ENCODE measurements at places on chromosomes 4 and X.

- no peak for DNase-seq
Measured at GRCh38 chr4:129532573-129532972, 436.6 kb downstream of the C4orf33 start.

DNA sequence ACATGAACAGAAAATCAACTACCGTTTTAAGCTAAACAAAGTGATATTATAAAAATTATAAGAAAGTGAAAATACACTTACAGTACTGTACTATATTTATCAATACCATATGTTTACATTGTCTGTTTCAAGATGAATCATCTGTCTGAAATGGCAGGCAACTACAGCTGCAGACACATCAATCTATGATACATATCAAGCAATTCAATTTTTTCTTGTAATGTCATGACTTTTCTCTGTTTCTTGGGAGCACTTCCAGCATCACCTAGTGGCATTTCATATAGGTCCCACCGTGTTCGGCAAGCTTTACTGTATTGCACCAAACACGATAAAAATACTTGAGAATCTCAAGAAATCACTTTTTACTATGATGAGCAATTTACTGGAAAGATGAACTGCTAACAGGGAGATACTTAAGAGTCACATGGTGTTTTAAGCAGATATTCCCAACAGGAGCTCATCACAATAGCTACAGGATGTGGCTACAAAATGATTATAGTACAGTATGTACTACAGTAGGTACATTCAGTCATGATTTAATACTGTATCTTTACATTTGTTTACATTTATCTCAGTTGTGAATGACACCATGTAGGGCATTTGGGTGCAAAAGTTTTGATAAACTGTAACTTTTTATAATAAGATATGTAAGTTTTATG lies 207.4 kb downstream of the ADAM29 start:
- no peak for DNase-seq

GRCh38 chr4:111985426-111985825 lies 159.8 kb upstream of the FAM241A start:
- no peak for DNase-seq

- no peak for DNase-seq
Measured at GRCh38 chrX:8738588-8739189, 6.8 kb upstream of the ANOS1 start.

DNA sequence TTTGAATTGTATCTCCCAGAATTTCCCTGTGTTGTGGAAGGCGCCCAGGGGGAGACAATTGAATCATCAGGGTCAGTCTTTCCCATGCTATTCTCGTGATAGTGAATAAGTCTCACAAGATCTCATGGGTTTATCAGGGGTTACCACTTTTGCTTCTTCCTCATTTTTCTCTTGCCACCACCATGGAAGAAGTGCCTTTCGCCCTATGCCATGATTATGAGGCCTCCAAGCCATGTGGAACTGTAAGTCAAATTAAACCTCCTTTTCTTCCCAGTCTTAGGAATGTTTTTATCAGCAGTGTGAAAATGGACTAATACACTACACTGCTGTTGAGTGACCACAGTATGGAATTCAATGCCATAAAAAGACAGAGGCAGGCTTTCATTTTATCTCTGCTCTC lies 12.2 kb downstream of the CENPC start:
- no peak for DNase-seq

- no peak for DNase-seq
Measured at GRCh38 chr4:8152090-8152864, 6.3 kb downstream of the ABLIM2 start.

DNA sequence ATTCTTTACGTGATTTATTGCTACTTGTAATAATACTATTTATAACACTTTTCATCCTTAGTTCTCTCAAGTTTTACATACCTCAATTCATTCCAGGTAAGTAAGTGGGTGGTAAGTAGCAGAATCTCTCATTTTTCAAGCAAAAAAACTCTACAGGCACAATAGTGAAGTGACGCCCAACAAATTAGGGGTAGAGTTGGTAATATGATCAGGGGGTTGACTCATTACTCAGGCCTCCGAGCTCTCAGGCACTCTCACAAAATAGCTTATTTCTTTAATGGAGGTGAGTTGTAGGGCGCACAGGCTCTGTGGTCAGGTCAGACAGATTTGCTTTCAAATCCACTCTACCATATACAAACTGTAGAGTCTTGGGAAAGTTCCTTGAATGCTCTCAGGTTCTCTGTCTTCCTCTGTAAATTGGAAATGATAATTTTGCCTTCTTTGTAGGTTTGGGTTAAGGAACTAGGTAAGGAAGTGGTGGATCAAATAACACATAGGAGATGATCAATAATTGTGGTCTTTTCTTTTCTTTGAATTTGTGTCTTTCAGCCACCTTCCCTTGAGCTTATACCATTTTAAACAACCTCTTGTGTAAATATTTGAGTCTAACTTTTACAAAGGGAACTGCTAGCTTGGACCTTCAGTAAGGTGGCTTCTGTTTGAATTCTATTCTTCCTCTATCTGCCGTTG lies 134.9 kb upstream of the LEF1 start:
- no peak for DNase-seq

GRCh38 chr4:19831644-19832285 lies 419.9 kb upstream of the SLIT2 start:
- no peak for DNase-seq

DNA sequence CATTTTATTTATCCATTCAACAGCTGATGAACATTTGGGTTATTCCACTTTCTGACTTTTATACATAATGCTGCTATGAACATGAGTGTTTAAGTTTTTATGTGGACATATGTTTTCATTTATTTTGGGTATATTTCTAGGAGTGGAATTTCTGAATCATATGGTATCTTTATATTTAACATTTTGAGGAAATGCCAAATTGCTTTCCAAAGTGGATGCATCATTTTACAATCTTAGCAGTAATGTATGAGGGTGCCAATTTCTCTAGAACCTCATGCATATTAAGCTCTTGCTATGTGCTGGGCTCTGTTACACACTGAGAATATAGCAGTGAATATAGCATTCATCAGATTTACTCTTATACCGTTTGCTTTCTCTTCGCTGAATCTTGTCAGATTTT lies 983.7 kb downstream of the STIM2 start:
- DNase-seq: no peak

GRCh38 chrX:72069350-72070160 lies 62.2 kb downstream of the RTL5 start:
- DNase-seq: no peak

GRCh38 chr4:20281453-20281852 lies 29.7 kb downstream of the SLIT2 start:
- no peak for DNase-seq

DNA sequence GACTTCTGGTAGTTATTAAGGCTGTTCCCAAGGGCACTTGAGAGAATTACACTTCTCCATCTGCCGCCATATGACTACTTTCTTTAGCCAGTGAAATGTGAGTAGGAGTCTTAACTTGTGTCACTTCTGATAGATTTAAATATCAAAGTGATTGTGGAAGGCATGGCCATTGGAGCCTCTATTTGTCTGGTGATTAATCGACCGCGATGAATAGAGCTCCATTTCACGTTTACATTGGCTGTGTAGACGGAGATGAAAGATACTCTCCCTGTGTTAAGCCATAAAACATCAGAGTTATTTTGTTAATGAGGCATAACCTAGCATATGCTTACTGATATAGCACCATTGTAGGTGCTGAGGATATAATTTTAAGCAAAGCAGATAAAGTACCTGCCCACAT lies 852.4 kb downstream of the CCSER1 start:
- no peak for DNase-seq

DNA sequence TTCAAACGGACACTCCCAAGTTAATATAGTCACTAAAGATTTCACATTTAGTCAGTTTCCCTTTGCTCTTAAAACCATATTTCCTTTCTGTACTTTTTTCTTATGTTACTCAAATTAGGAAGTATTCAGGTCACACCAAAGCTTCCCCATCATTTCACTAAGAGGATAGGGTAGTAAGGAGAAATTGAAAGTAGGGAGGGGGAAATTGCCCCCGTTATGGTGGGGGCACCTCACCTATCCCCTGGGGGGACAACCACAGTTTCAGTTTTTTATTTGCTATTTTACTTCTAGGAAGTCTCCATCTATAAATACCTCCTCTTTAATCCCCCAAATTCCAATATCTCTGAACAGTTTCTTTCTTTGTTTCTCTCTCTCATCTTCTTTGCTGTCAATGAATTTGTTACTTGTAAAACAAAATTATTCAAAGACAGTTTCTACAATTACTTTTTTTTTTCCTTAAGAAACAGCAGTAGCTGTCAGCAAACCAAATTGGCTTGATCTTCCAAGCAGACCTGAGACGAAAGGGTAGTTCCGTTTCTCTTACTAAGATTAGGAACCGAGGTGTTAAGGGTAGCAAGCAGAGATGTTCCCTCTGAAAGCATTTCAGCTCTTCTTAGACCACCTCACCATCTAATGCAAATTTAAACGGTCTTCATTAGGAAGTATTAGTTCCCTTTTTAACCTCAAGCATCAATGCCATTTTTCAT lies 160.2 kb upstream of the KLF3 start:
- no peak for DNase-seq

GRCh38 chr4:139005774-139006173 lies 9.8 kb upstream of the NOCT start:
- no peak for DNase-seq

GRCh38 chr4:7887436-7887835 lies 52.2 kb downstream of the AFAP1 start:
- no peak for DNase-seq

DNA sequence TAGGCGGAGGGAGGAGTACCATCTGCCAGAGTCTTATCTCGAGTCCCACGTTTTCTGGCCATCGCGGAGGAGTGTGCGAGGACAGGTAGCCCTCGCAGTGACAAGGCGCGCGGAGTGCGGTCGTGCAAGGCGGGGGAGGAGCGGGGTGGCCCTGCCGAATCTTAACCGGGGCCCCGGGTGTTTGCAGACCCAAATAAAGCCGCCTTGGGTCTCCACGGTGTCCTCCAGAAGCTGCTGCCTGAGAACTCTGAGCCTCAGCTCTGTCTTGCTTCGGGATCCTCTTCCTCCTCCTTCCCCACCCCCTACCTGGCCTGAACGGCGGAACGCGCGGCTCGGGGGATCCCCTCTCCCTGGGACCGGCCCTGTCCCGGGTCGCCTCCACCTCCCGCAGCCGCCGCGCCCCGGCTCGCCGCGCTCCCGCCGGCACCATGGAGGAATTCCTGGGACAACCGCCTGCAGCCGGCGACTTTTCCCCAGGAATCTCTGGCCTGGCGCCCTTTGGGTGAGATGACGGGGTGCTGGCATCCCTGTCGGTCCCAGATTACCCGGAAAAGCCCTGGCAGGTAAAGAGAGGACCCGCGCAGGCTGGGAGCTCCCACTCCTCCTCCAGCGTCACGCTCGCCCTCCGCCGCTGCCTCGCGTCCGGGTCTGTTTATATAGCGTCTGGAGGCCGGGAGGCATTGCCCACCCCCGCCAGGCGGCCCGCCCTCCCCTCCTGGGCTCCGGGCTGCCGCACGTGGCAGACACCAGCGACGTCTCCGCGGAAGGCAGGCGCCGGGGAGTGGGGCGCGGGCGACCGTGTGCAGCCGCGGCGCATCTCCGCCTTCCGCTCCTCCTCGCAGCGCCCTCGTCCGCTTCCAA lies at the start of gene GALNTL6:
TSS of gene GALNTL6 (plus strand) at position 740 of the 861 bp plus-strand sequence.
- no peak for DNase-seq

GRCh38 chr4:48340276-48340964 lies 909 bp upstream of the SLAIN2 start:
- no peak for DNase-seq

DNA sequence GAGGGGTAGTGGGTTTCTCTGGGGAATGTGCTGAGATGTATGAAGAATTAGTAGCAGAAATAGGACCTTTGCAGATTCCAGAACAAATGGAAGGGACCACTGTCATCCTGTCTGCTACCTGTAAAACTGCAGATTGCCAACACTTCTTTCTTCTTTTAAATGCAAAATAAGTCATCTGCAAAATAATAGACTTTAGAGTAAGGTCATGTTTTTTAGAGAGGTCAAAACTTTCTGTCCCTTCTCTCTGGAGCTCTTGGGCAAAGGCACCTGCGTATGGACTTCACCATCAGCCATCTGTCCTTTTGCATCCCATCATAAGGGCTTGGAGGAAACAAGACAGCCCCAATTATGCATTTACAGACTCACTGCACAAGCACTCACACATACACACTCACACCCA lies 121.1 kb upstream of the PPARGC1A start:
- no peak for DNase-seq

- no peak for DNase-seq
Measured at GRCh38 chr4:89754531-89754930, 82.4 kb downstream of the SNCA start.

- no peak for DNase-seq
Measured at GRCh38 chr4:7280926-7281690, 88.8 kb downstream of the SORCS2 start.

GRCh38 chr4:30953799-30954198 lies 233.6 kb downstream of the PCDH7 start:
- DNase-seq: no peak

- DNase-seq: no peak
Measured at GRCh38 chrX:110395877-110396276, 37.2 kb downstream of the RTL9 start.

DNA sequence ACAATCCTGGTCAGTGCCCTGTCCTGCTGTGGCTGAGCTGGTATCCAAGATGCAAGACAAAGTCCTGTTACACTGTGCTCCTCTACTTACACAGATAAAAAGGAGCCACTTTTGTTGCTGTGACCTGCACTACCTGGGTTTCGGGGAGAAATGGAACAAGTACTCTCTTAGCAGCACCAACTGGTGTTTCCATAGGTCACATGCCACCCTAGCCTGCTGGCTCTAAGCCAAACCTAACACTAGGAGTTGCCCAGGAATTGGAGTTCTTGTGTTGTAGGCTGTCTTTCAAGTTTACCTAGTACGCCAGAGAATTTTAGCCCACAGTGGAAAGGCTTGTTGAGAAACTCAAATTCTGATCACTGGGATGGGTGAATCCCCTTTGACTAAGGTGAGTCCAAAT lies 727.4 kb downstream of the FAM133A start:
- no peak for DNase-seq

- DNase-seq: no peak
Measured at GRCh38 chr4:76526585-76526990, 91.6 kb downstream of the SHROOM3 start.

All from progenitor cell of endocrine pancreas (in vitro differentiated cells).